ENCODE measurements at places on chromosomes 7 and 10. TPM values are rescaled to one million over a fixed set of nuclear protein-coding genes. Genes with fewer than 3 reads are reported as not detected.

Gene LAMTOR4
- total RNA-seq = 154 TPM

Gene IRF5
- total RNA-seq = 19.4 TPM

Gene PNLIP
- not detected for total RNA-seq

Gene GIMAP8
- total RNA-seq = 11.5 TPM

Gene MSANTD7
- 11.1 TPM for total RNA-seq

Gene HYAL4
- 0.15 TPM for total RNA-seq

Gene CRHR2
- total RNA-seq = 0.15 TPM

Gene PDCD11
- total RNA-seq = 29.1 TPM

Gene IKZF1
- total RNA-seq = 14.2 TPM

Gene TRIM24
- total RNA-seq = 28.1 TPM

Gene RNF148
- 10.7 TPM for total RNA-seq

Gene PTPN20
- 5.6 TPM for total RNA-seq

Gene COL1A2
- total RNA-seq = 113 TPM

Gene C1GALT1
- total RNA-seq = 35.5 TPM

Gene TRIL
- 0.48 TPM for total RNA-seq

Gene LBX1
- total RNA-seq = not detected

Gene MTURN
- 199 TPM for total RNA-seq

Gene NRCAM
- total RNA-seq = 3.3 TPM

Gene FXYD4
- total RNA-seq = not detected

Gene PLPP4
- not detected for total RNA-seq

Gene ASB4
- 0.16 TPM for total RNA-seq

Gene TMEM196
- not detected for total RNA-seq

Gene PSMG3
- 32.6 TPM for total RNA-seq

Gene HACD1
- total RNA-seq = 13.1 TPM

All from breast epithelium (tissue), 4 donors.